Neural progenitor cell (in vitro differentiated cells): ENCODE measurements at places on chromosomes 6 and 20. TPM values are rescaled to one million over a fixed set of nuclear protein-coding genes. Genes with fewer than 3 reads are reported as not detected.

DNA sequence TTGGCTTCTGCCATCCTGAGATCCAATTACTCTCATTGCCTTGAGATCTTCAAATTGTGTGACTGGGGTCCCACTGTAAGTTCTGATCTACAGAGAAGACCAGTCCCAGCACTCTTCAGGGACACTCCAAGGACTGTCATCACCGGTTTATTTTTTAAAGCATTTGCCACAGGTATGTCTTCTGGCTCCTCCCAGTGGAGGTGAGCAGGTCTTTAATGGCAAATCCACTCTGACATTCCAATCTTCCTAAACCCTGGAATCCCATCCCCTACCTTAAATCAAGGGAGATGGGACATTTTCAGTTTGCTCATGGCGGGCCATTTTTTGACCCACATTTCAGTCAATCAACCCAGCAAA lies 35.2 kb upstream of the IYD start:
- no peaks in the 10 kb centered on the region for H3K27me3 ChIP-seq
- H3K36me3 ChIP-seq = no peaks in the 10 kb centered on the region
- DNase-seq = no peak
- H3K27ac ChIP-seq = no peak overlapping the region
- no peaks in the 10 kb centered on the region for H3K4me1 ChIP-seq
- no peak overlapping the region for H3K4me3 ChIP-seq

GRCh38 chr6:38146021-38146733 lies 326.6 kb downstream of the ZFAND3 start:
- H3K27ac ChIP-seq = no peak overlapping the region
- DNase-seq = no peak
- H3K4me3 ChIP-seq = no peak overlapping the region

DNA sequence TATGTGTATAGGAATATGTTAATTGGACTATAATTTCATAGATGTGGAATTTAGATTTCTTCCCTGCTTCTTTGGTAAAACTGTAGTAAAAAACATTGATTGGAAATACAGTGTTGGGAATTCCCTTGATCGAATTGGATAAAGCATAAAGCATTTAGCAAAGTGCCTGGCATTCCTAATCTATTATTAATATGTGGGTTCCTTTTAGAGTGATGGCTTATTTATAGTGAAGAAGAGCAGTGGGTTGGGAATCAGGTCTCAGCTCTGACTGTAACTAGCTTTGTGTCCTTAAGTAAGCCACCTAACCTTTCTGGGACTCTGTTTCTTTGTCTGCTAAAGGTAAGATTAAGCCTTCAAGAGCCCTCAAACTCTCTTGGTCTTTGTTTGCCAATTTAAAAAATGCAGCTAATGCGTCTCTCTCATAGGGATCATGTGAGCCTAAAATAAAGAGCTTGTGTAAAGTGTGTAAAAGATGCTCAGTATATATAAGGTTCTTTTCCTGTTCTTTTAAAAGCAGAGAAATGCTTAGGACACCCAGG lies 53.3 kb downstream of the KCNS1 start:
- H3K4me3 ChIP-seq = no peak overlapping the region
- no peak overlapping the region for H3K27ac ChIP-seq
- DNase-seq = no peak
- no peaks in the 10 kb centered on the region for H3K27me3 ChIP-seq

The RBPJL gene
- total RNA-seq = not detected in 2 replicates

DNA sequence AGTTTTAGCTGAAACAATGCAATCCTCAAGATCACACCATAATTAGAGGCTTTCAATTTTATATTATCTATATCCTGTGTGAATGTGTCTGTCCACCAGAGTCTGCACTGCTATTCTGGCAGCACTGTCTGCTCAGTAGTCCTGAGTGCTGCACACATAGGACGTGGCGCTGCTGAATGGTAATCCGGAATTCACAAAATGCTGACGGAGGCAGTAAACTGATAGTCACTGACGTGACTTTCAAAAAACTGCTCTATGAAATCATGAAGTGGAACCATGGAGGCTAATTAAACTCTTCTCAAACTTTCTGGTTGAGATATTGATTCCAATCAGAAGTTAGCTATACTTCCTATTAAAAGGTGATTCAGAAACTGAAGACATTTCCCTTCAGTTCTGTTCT lies 190.8 kb upstream of the NOX3 start:
- H3K27me3 ChIP-seq = no peaks in the 10 kb centered on the region
- no peak overlapping the region for H3K4me3 ChIP-seq
- no peak for DNase-seq
- H3K36me3 ChIP-seq = no peaks in the 10 kb centered on the region

The TAF11 gene
- 51.8 and 75.0 TPM in 2 replicates for total RNA-seq

- H3K4me3 ChIP-seq = no peak overlapping the region
- no peak for DNase-seq
- no peaks in the 10 kb centered on the region for H3K27me3 ChIP-seq
- H3K36me3 ChIP-seq = no peaks in the 10 kb centered on the region
- H3K4me1 ChIP-seq = peaks cover 12% of the 10 kb centered on the region
- H3K27ac ChIP-seq = no peak overlapping the region
Observed at GRCh38 chr6:15495375-15495901, 167.4 kb downstream of the DTNBP1 start.

DNA sequence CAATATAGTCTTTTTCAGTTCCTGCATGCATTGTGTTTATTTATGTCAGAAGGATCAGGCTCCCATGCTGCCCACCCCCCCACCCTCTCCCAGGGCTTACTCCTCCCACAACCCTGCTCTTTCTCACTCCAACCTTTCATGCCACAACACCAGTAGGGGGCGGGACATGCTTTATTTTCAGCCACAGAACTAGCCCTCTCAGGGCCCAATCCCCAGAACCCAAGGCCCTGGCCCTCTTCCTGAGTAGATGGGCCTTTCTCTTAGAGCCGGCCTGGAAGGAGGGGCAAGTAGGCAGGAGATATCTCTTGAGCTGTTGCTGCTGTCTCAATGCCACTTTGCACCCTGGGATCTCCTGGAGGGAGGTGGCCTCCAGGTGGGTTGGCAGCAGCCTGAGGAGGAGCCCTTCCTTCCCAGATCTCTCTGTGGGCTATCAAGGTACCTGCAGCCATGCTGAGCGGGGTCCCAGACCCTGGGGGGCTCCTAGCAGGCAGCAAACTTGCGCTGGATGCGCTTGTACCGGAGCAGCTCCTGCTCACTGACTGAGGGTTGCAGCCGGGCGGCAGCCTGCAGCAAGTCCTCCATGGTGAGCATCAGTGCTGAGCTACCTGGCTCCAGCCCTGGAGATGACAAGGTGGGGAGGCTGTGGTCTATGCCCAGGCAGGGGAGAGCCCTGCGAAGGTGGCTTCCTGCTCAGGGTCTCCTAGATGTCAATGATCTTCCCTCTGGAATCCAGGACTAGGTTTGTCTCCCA lies 3.5 kb downstream of the GNMT start:
- no peak overlapping the region for H3K4me3 ChIP-seq
- peak; percentile 84 for DNase-seq
- H3K36me3 ChIP-seq = no peaks in the 10 kb centered on the region
- H3K27me3 ChIP-seq = peaks cover 30% of the 10 kb centered on the region
- peaks cover 4% of the 10 kb centered on the region for H3K4me1 ChIP-seq
- no peak overlapping the region for H3K27ac ChIP-seq

DNA sequence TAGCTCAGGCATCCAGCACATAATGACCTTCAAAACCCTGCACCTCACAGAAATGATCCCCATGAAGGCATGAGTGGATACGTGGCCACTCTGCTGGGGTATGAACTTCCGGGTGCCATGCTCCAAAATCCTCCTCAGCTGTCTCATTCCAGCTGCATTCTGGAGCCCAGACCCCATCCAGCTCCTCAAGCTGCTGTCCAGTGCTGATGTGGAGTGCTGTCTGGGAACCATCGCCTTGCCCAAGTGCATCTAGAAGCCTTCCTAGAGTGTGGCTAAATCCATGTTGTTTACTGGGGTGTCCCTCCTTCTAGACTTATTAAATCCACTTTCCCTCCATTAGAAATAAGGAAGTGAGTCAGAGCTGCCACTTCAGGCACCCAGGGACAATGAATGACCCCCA lies 130.8 kb upstream of the PTPRT start:
- H3K27ac ChIP-seq = no peak overlapping the region
- DNase-seq = peak; percentile 13
- H3K36me3 ChIP-seq = no peaks in the 10 kb centered on the region
- H3K4me1 ChIP-seq = no peaks in the 10 kb centered on the region
- H3K27me3 ChIP-seq = no peaks in the 10 kb centered on the region

DNA sequence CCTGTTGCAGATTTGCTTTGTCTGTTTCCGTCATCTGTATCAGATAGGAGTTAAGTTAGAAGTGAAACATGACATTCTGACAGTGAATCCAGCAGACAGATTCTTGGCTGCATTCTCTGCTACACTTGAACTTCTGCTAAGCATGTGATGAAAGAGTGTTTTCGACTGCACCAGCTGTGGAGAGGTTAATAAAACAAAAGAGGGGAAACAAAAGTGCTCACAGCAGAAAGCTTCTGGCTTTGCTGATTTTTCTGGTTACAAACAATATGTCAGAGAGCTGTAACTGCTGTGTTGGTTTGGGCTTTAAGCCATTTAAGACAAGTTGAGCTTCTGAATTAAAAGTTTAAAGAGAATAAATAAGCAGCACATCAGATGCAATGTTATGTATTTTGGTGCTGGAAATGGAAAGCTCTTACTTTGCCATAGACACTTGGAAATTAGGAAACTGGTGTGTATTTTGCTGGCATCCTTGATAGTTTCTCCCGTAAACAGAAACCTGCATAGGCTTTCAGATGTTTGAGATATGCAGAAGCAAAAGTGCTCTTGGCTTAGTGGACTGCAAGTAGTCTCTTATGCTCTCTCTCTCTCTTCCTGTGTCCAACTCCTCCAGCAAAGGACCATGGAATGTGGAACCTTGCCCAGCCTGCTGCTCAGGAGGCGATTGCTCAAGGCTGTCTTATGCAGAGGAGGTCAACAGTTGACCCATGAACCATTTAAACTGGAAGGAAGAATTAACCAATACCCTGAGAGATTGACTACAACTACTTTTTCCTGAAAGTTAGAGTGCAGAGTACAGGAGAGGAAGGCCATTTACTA lies 104.9 kb downstream of the RPS12 start:
- no peaks in the 10 kb centered on the region for H3K36me3 ChIP-seq
- H3K4me1 ChIP-seq = no peaks in the 10 kb centered on the region
- H3K27me3 ChIP-seq = no peaks in the 10 kb centered on the region
- no peak for DNase-seq
- no peak overlapping the region for H3K4me3 ChIP-seq

GRCh38 chr6:33751771-33752645 lies 5.3 kb upstream of the IP6K3 start:
- H3K27ac ChIP-seq = peak overlapping the region; percentile 46
- H3K4me1 ChIP-seq = peaks cover 65% of the 10 kb centered on the region
- peak; percentile 46 for DNase-seq
- no peaks in the 10 kb centered on the region for H3K27me3 ChIP-seq

DNA sequence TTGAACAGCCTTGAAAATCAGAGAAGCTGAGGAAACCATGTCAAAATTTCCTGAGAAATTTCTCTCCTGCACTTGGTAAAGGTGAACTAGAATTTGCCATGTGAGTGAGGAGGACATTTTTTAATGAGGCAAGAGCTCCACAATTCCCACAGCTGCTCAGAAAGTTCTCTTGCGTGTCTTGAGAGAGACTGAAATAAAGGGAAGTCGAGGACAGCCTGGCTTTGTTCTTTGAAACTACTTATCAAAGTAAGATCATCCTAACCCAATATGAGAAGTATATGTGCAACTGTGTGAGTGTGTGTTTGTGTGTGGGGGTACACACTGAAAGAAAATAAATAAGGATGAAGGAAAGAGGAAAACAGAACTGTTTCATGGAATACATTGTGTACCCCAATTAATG lies 163.4 kb downstream of the SLC24A3 start:
- H3K27me3 ChIP-seq = no peaks in the 10 kb centered on the region
- DNase-seq = no peak
- no peaks in the 10 kb centered on the region for H3K4me1 ChIP-seq
- H3K36me3 ChIP-seq = no peaks in the 10 kb centered on the region
- no peak overlapping the region for H3K4me3 ChIP-seq
